Kasumi-1 (cell line): ENCODE measurements at places on chromosomes 12 and 14.
A peak's percentile ranks its signal among the peaks of the same experiment; 100 is the strongest.

- no peak for DNase-seq
Observed at GRCh38 chr12:45898094-45898493, 92.3 kb downstream of the SCAF11 start.

- DNase-seq: no peak
Observed at GRCh38 chr12:87234898-87235297, 794.3 kb downstream of the C12orf50 start.

GRCh38 chr12:47207340-47207717 is 127.6 kb upstream of the AMIGO2 start:
- DNase-seq: peak; percentile 90

DNA sequence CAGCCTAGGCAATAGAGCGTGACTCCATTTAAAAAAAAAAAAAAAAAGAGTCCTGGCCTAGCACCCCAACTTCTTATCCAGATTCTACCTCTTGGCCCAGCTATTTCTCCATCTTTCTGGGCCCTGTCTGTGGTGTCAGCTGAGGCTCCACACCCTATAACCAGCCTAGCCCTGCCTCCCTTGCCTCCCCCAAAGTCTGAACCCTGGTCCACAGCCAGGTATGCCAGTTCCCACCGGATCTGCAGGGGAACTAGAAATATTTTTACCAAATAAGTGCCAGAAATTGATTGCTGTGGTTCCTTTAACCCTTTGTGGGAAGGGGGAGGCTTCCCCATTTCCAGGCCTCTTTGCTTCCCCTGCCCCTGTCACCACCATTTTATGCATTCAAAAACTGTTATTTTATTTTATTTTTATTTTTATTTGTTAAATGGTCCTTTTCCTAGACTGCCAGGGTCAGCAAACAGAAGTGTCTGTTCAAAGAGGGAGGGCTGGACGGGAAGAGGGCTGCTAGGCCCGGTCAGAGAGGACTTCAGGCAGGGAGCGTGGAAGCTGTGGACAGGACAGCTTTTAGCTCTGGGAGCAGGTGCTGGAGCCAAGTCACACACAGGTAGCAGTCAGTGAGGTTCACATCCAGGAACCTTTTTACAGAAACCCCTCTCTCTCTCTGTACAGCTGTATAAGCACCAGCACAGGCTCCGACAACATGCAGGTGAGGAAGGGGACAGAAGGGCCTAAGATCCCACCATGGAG is 23.2 kb downstream of the TTC9 start:
- DNase-seq: no peak

DNA sequence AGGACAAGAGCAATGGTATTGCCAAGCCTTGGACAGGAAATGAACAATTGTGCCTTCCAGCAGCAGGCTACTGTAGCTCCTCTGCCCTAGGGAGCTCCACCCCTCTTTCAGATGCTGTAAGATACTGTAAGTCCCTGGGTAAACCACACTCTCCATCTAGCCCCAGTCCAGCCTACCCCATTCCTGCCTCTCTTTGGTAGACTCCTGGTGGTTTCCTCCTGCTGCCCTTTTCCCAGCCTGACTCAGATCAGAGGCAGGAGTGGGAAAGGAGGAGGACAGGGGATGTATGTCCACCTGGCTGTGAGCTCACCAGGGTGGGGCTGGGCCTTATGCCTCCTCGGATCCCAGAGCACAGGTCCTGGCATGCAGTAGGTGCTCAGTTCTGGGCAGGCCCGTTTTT is 174.6 kb downstream of the ESRRB start:
- no peak for DNase-seq

GRCh38 chr12:90027889-90028634 is 319.4 kb upstream of the ATP2B1 start:
- no peak for DNase-seq

DNA sequence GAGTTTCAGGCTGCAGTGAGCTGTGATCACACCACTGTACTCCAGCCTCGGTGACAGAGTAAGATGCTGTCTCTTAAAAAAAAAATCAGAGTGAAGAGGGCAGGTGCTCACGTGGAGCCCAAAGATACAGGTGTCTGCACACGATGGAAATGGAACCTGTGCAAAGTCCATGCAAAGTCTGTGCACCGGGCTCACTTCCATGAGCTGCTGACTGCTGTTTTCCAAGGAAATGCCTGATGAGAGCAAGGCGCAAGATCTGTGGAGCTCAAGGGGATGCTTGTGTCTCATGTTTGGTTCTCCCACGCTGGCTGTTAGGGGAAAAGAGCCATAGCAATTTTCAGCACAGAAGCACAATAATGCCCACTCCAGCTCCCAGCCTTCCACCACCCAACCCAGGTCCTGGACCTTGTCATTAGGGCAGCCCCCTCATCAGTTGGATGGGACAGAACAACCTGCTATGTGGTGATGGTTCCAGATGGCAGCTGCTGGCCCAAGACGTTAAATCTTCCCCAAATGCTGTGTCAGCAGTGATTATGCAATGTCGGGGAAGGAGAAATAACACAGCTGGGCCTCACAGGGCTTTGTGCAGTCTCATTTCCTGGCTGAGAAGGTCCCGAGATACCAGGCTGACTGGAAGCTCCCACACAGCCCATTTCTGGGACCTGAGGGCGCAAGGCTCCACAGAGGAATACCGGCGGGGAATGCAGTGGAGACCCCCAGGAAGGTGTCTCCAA is 27.9 kb upstream of the DICER1 start:
- DNase-seq: peak; percentile 65

GRCh38 chr12:52686063-52686462 is 5.9 kb upstream of the KRT1 start:
- DNase-seq: no peak

- DNase-seq: no peak
Observed at GRCh38 chr12:110329710-110330109, 48.7 kb downstream of the ATP2A2 start.

- DNase-seq: no peak
Observed at GRCh38 chr14:77098529-77099353, 683 bp downstream of the CIPC start.

- DNase-seq: no peak
Observed at GRCh38 chr14:101191721-101192660, 288.5 kb upstream of the RTL1 start.

DNA sequence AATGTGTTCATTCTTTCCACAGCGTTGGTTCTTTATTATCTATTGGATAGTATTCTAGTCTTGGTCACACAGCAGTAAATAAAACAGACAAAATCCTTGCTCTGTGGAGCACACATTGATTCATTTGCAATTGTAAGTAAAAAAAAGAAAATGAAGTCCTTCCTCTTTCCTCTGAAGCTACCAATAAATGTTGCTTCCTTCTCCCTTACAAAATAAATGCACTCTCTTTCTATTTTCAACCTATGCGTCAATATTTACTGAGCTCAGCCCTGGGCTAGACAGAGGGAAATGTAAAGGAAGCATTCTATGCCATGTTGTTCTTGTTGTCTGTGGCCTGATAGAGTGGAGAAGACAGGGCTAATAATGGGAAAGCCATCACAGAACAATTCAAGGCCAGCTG is 2.9 kb downstream of the ABHD12B start:
- no peak for DNase-seq

DNA sequence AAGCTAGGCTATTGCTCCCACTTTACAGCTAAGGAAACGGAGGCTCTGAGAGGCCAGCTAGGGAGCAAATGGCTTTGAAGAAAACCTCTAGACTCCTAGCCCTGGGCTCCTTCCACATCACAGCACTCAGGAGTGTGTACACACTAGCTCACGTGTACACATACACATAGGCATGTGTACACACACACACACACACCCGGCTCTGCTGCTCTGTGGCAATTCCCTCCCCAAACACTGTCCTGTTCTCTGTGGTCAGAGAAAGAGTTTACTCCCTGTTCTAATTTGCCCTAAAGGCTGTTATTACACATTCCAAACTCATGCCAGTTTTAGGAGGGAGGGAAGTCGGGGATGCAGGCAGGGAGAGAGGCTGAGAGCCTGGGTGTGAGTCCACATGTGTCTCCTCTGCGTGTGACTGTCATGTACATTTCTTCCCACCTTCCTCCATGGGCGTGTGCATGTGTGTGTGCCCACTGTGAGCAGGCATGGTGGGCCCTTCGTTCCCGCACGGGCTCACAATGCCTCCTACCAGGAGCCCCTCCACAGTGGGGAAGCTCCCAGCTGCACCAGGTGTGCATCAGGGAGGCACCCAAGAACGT is 14.2 kb downstream of the TRPV4 start:
- DNase-seq: no peak

DNA sequence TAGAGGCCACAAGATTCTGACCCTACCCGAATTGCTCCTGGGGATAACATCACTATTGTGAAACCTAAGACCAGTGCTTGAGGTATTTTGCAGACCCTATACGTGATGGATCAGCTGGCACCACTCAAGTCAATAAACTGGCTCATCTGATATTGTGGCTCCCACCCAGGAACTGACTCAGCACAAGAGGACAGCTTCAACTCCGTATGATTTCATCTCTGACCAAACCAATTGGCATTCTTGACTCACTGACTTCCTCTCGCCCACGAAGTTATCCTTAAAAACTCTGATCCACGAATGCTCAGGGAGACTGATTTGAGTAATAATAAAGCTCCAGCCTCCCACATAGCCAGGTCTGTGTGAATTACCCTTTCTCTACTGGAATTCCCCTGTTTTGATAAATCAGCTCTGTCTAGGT is 1036.1 kb upstream of the TMEM132C start:
- DNase-seq: no peak

DNA sequence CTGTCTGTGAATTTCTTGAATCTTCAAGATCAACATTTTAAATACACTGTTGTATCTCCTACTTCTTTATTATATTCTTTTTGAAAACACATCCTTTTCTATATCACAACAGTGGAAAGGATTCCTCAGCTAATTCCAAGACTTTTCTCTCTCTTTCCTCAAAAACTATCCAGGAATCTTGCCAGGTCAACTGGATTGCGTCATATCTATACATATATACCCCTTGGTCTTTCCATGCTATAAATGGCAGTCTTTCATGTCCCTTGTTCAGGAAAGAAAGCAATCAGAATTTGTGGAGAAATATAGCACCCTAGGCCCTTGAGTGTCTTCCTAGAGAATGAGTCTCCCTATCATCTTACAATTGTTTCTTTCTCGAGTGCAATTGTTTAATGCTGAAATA is 149.0 kb downstream of the KCNA5 start:
- DNase-seq: no peak

- DNase-seq: peak; percentile 91
Observed at GRCh38 chr12:107093417-107094182, at the start of gene CRY1. TSS of gene CRY1 (minus strand) at chr12:107093549. CDS start at chr12:107092961, 588 bp downstream.

- no peak for DNase-seq
Observed at GRCh38 chr14:65382586-65382985, 29.9 kb upstream of the FUT8 start.
